NCI-H2081 (cell line): ENCODE measurements at places on chromosomes 2 and 18.

GRCh38 chr2:188865681-188866080, 108.5 kb upstream of the COL3A1 start:
- no peak for DNase-seq

DNA sequence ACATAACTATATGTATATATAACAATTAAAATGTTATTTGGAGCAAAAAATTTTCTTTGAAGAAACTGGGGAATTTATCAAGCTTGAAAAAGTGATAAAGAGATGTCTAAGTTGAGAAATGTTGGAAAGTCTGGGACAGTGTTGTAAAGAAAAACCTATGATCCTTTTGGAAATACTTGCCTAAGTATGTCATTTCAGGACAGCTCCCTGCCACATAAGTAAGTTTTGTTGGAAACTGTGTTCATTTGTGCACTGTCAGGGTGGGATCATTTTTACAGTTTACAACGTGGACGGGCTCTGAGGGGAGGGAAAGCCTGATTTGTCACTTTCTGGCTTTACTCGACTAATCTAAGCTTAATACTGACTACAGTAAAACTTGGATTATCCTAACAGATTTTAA, 10.4 kb upstream of the COL3A1 start:
- no peak for DNase-seq

DNA sequence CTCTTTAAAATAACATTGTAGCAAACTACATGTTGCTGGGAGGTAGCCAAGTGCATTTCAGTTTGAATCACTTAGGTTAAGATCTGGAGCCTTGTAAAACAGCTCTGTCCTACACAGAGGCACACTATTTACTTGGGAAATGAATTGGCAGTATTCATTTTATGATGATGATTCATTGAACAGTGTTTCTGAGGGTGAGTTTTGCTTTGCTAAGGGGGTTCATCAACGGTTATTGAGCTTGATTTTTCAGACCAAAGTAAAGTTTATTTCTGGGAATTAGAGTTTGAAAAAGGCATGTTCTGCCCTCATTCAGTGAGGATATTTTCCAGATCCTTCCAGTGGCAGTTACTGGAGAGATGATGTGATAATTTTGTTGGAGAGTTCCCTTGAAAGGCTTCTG, 55.6 kb downstream of the CCDC85A start:
- DNase-seq: peak; percentile 21

- DNase-seq: no peak
These were observed 587.5 kb downstream of the XIRP2 start for GRCh38 chr2:167475791-167476190.

GRCh38 chr2:143251681-143252080, 122.5 kb downstream of the ARHGAP15 start:
- DNase-seq: no peak

GRCh38 chr18:62710417-62710816, 4.9 kb upstream of the PHLPP1 start:
- DNase-seq: peak; percentile 70
